NCI-H1092 treated with DMSO at 0.1 percent for 48 hours (cell line): ENCODE measurements at places on chromosomes 16 and 17.
A peak's percentile ranks its signal among the peaks of the same experiment; 100 is the strongest.

DNA sequence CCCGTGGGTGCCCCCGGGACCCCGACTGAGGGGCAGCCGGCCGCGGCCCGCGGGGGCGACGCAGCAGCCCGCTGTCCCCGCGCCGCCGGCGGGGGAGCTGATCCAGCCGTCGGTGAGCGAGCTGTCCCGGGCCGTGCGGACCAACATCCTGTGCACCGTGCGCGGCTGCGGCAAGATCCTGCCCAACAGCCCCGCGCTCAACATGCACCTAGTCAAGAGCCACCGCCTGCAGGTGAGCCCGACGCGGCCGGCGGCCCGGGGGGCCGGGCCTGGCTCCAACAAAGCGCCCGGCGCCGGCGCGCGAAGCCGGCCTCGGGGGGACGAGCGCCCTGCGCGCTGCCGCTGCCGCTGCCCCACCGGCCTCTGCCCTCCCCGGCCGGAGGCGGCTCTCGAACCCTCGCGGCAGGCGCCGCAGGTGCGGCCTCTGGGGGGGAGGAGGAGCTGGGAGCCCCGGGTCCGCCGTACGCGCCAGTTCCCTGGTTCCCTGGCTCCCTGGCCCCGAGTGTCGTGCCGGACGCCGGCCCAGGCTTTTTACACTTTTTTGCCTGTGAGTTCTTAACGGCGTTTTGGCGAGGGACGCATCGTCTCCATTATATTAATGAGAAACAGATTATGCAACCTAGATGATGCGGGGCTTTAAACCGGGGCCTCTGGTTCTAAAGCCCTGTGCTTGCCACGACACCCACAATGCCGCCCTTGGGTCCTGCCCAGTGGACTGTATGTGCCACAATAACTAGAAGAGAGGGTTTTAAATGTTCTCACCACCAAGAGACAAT, 521 bp downstream of the ATMIN start:
- peak; percentile 51 for DNase-seq

- DNase-seq = peak; percentile 45
Measured at GRCh38 chr16:87926246-87927194, 9.8 kb downstream of the CA5A start.

DNA sequence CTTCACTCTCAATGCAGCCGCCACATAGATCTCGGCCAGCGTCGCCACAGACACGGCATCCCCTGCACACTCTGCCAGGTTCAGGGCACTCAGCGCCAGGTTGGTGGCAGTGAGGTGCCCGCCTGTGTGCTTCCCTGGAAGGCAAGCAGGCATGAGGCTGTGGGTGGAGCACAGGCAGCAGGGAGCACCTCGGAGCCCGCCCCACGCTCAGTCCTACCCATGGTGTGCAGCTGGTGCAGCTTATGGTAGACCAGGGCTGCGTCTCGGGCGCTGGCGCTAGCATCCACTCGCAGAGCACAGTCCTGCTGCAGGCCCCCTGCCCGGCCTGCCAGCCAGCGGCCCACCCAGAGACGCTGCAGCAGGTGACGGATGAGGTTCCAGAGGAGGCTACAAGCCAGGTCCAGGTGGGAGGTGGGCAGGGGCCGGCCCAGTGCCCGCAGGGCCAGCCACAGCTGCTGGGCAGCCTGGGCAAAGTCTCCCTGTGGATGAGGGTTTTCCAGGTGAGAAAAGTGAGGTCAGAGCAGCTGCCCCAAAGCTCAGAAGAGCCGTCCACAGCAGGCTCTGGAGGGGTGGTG, 20.5 kb downstream of the SREBF1 start:
- no peak for DNase-seq

GRCh38 chr16:68283346-68283745, 19.0 kb downstream of the SLC7A6 start:
- DNase-seq = no peak

DNA sequence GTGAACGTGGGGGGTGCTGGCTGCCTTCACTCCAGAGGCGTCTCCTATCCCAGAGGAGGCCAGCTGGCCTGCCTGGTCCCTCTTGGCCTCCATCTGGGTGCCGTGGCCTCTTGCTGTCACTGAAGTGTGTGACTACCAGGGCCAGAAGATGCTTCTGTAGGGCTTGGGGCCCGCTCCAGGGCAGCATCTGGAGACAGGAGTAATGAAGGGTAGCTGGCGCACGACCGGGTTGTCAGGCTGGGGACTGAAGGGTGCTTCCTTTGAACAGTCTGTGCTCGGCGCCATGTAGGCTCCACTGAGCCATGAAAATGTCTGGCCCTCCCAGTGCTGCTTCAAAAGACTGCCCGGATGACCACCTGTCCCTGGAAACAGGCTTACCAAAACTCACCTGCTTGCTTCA, 31.3 kb downstream of the ASIC2 start:
- DNase-seq = no peak

DNA sequence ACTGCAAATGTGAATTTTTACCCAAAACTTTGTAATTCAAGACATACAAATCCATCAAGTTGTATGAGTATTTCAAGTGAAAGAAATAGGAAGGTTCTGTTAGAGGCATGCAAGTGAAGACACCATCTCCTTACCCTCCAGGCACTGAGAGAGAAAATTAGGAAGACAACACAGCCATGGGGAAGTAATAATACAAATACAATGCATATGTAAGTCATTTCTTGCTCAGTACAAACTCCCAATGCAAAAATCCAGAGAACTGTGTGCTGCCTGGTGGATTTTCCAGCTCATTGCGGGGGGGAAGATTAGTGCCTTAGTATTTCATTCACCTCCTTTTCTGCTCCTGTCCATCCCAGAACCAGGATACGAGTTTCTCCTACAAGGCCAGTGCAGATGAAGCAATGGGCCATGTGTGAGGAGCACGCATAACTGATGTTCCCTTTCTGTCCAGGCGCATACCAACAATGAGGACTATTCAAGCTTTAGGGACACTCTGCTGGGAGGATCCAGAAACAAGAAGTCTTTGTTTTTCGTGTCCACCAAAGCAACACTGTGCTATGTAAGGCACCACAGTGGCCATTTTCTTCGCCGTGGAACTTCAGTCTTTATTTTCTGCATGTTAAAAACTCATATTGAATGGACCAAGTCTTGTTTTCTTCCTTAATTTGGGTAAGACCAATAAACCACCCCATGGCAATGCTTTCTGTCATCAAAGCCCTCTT, 143.7 kb upstream of the RCVRN start:
- no peak for DNase-seq

DNA sequence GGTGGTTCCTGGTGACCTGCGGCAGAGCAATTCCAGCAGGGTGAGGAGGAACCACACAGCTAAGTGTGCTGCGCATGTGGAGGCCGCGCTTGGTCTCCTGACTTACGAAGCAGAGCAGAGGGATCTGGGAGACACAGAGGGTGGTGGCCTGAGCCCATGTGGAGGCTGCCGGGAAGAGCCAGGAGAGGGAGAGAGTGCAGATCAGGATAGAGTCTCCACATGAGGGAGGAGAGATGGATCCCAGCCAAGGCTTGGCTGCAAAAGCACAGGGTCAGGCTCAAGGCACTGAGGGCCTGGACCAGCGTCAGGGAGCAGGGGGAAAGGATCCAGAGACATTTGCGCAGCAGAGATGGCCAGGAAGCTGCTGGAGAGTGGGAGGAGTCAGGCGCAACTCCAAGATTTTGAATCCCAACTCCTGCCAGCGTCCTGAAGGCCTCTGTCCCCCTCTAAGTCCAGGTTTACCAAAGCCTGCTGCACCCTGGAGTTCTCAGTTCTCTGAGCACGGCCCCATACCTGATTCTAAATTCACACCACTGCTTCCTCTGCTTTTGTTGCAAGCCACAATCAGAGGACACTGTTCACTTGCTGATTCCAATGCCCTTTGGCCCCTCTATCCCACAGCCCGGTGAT, 11.3 kb upstream of the MLLT6 start:
- DNase-seq = peak; percentile 68

- DNase-seq = no peak
Measured at GRCh38 chr17:50924300-50924699, 58.1 kb upstream of the TOB1 start.

- DNase-seq = no peak
Measured at GRCh38 chr17:35728551-35728950, 2.9 kb upstream of the RASL10B start.

DNA sequence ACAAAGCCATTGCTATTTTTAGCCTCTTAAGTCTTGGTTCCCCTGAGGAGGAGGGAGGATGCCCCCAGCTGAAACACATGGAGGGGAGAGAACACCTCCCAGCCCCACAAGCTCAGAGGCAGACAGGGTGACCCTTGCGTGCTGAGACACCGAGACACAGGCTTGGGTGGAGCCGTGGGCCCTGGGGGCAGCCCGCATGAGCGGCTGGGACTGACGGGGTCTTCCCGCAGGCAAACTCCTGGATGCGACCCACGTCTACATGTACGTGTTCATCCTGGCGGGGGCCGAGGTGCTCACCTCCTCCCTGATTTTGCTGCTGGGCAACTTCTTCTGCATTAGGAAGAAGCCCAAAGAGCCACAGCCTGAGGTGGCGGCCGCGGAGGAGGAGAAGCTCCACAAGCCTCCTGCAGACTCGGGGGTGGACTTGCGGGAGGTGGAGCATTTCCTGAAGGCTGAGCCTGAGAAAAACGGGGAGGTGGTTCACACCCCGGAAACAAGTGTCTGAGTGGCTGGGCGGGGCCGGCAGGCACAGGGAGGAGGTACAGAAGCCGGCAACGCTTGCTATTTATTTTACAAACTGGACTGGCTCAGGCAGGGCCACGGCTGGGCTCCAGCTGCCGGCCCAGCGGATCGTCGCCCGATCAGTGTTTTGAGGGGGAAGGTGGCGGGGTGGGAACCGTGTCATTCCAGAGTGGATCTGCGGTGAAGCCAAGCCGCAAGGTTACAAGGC, 9.8 kb downstream of the SLC16A3 start:
- no peak for DNase-seq

GRCh38 chr17:29018788-29019474, 13.1 kb upstream of the SEZ6 start:
- no peak for DNase-seq

DNA sequence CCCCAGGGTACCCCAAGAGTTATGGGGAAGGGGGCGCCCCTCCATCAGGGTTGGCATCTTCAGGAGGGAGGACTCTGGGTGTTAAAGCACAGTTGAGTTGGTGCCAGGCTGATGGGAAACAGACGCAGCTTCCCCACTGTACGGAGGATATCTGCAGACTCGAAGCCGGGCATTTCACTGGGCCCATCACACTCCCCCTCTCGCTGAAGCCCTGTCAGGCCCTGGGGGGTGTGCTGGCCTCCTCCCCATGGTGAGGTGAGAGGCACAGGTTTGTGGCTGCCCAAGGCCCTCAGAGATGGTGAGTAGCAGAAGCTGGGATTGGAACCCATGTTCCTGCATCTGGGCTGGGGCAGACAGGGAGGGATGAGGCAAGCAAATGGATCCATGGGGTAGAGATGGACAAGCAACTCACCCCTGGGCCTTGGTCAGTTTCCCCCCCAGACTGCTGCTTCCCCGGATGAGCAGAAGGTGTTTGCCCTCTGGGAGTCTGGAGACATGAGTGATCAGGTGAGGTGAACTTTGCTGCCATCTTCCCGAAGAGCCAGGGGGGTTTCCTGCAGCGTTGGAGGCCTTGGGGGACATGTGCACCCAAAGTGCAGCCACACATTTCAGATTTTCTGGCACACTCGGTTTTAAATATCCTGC, 31.0 kb downstream of the POLR3E start:
- DNase-seq = no peak

GRCh38 chr16:74586948-74587347, 20.0 kb downstream of the GLG1 start:
- no peak for DNase-seq

DNA sequence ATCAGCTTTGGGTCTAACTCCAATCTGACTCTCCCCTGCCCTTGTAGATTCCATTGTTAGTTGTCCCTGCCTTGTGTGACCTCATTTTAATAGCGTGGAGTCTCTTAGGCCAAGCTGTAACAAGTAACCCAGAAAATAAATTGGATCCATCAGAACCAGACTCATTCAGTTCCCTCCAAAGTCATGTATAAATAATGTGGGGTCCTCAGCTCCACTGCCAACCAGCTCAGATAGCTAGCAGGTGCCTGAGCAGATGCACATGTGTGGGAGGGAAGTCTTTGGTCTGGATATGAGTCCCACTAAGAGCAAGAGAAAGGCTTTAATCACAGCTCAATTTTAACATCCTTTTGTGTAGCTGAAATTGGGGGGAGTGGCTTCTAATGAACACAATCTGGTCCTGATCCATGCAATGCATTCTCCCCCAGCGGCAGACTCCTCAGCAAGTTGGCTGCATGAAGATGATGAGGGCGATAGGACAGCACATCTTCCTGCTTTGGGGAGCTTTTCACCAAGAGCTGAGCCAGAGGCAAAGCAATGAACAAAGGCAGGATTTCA, 151.6 kb downstream of the ABCC12 start:
- no peak for DNase-seq

DNA sequence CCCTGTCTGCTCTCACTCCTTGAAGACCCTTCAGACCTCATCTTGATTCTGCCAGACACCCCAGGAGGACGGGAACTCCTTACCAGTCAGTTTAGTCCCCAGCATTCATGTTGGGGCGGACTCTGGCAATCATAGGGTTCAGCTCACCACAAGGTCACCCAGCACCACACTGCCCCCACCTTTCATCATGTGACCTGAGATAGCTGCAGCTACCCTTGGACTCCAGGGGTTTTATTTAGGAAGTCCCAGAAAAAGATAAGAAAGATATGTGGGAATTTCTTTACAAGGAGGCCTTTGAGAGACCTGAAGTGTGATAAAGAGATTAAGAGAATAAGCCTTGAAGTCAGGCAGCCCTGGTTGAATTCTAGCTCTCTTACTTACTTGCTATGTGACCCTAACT, 59.8 kb upstream of the NLK start:
- DNase-seq = no peak

- peak; percentile 33 for DNase-seq
Measured at GRCh38 chr16:4314532-4315185, 1.2 kb upstream of the GLIS2 start.

DNA sequence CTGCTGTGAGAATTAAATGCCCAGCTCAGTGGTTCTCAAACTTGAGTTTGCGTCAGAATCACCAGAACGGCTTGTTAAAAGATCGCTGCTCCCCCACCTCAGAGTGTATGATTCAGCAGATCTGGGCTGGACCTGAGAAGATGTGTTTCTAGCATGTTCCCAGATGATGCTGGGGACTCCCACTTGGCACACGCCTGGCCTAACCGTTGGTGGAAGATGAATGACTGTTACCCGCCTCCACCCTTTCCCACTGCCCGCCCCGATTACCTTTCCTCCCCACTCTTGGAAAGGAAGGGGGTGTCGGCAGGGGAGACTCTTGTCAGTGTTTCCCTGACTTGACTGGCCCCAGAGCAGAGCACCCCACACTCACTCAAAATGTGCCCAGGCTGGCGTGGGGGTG, 29.3 kb upstream of the ABCC3 start:
- no peak for DNase-seq

- DNase-seq = no peak
Measured at GRCh38 chr17:55776271-55776670, 25.4 kb downstream of the PCTP start.

- no peak for DNase-seq
Measured at GRCh38 chr16:505479-506245, 21.9 kb upstream of the CAPN15 start.

- no peak for DNase-seq
Measured at GRCh38 chr17:28912281-28912937, 9.5 kb upstream of the DHRS13 start.

DNA sequence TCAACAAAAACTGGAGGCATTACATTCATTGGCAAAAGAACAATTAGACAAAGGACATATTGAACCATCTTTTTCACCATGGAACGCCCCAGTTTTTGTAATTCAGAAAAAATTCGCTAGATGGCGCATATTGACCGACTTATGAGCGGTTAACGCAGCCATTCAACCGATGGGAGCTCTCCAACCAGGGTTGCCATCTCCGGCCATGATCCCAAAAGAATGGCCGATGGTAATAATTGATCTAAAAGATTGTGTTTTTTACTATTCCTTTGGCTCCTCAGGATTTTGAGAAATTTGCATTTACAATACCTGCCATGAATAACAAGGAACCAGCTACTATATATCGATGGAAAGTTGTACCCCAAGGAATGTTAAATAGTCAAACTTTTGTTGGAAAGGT, 21.4 kb downstream of the ALOX15B start:
- DNase-seq = peak; percentile 56
